ENCODE measurements at places on chromosomes 13 and 19.

DNA sequence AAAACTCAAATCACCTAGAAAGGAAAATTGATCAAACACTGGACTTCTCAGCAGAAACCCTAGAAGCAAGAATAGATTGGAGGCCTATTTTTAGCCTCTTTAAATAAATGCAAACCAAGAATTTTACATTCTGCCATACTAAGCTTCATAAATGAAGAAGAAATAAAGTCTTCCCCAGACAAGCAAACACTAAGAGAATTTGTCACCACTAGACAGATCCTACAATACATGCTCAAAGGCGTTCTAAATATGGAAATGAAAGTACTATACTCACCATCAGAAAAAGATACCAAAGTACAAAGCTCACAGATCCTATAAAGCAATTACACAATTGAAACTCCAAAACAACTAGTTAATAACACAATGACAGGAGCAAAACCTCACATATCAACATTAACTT lies 578.1 kb downstream of the UQCRFS1 start:
- DNase-seq = no peak

DNA sequence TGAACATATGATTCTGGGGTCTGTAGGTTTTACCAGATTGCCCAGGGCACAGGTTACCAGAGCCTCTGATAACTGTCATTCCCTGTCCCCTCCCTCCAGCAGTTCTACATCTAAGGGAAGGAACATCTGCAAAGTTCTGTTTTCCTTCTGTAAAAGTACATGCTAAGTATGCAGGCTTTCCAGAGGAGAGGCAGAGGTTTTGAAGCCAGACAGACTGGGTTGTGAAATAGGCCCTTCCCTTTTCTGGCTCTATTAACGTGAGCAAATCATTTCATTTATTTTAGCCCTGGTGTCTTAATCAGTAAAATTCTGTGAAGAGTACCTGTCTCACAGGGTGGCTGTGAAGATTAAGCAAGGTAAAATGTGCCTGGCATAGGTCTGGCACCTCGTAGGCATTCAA lies 66.1 kb upstream of the C1QTNF9 start:
- no peak for DNase-seq

DNA sequence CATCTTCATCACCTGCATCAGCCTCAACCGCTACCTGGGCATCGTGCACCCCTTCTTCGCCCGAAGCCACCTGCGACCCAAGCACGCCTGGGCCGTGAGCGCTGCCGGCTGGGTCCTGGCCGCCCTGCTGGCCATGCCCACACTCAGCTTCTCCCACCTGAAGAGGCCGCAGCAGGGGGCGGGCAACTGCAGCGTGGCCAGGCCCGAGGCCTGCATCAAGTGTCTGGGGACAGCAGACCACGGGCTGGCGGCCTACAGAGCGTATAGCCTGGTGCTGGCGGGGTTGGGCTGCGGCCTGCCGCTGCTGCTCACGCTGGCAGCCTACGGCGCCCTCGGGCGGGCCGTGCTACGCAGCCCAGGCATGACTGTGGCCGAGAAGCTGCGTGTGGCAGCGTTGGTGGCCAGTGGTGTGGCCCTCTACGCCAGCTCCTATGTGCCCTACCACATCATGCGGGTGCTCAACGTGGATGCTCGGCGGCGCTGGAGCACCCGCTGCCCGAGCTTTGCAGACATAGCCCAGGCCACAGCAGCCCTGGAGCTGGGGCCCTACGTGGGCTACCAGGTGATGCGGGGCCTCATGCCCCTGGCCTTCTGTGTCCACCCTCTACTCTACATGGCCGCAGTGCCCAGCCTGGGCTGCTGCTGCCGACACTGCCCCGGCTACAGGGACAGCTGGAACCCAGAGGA lies 2.6 kb downstream of the P2RY11 start:
- no peak for DNase-seq

DNA sequence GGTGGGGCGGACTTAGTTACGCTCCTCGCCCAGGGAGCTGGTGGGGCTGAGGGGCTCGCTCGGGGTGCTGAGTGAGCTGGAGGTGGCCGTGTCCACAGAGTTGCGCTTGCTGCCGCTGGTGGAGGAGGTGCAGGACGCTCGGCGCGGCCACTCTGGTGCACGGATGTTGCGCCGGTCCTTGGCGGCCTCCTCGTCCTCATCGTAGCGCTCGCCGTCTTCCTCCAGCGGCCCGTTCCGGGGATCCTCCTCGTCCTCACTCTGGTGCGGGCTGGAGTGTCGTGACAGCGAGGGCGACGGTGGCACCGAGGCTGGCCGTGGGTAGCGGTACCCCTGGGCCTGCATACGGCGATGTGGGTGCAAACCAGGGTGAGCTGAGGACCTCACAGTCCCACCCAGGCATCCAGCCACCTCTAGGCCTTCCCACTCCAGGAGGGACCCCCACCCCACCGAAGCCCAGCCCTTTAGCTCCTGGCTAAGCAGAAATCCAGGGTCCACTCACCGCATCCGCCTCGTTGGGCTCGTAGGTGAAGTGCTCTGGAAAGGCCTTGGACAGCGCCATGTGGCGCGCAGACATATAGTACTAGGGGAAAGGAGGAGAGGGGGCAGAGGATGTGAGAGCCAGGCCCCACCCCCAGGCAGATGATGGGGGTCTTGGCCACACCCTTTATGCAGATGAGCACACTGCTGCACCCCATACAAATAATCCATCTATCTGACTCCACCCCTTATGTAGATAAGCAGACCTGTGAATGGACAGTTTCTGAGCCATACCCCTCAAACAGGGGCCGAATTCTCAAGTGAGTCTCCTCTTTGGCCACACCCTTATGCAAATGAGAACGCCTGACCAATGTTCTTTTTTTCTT lies 4.4 kb downstream of the FTL start:
- DNase-seq = no peak

DNA sequence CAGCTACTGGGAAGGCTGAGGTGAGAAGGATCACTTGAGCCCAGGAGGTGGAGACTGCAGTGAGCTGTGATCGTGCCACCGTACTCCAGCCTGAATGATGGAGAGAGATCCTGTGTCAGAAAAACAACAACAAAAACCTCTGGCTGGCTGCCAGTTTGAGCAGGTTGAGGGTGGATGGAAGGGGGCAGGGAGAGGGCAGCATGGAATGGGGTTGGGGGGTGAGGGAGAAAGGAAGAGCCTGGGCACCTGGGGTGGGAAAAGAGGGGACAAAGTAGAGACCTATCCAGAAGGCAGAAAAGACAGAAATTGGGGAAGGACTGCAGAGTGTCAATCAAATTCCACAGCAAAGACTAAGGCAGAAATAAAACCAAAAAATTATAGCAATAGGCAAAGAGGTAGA lies 4.7 kb downstream of the SLC1A5 start:
- DNase-seq = no peak

GRCh38 chr19:45729800-45730290 lies 851 bp downstream of the FBXO46 start:
- peak; percentile 16 for DNase-seq

- no peak for DNase-seq
Measured at GRCh38 chr13:40969169-40969901, 49.8 kb downstream of the ELF1 start.
